ENCODE measurements at places on chromosomes 11 and 22.

DNA sequence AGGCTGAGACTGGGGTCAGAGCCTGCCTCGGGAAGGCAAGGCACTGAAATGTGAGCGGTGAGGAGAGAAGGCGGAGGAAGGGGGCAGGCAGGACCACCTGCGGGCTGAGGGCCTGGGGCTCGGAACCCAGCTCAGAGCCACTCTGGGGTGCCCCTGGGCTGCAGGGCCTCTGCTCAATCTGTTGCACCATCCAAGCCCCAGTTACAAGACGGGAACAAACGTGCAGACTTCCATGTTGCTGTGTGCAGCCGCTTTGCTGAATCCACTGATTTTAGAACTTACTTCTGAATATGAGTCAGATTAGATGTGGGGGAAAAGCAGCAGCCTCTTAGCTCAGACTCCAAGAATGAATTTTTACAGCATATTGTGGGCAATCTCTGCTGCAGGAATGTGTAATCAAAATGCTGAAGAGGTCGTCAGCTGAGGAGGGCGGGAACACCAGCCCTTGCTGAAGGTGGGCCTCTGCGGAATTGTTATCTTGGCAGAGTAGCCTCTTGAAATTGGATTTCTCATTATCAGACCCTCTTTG lies 21.6 kb downstream of the PARVG start:
- DNase-seq = peak; percentile 81

- no peak for DNase-seq
These were observed 9.6 kb downstream of the FAM181B start for GRCh38 chr11:82724026-82724425.

DNA sequence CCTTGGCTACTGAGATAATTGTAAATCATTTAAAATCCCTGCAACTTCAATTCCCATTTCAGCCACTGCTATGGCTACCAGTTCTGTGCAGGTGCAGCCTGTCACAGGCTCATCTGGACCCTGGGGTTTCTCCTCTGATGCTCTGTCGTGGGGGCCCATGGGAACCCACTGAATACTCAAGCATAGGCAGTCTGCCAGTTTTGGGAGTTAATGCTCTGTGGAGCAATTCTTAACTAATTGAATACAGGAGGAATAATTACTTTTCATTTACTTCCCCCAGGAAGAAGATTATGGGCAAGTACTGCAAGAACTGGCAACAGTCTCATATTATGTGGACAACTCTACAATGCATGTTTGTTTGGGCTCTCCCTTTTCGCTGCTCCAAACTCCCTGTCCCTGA lies 25.9 kb downstream of the OR51E2 start:
- DNase-seq = no peak

DNA sequence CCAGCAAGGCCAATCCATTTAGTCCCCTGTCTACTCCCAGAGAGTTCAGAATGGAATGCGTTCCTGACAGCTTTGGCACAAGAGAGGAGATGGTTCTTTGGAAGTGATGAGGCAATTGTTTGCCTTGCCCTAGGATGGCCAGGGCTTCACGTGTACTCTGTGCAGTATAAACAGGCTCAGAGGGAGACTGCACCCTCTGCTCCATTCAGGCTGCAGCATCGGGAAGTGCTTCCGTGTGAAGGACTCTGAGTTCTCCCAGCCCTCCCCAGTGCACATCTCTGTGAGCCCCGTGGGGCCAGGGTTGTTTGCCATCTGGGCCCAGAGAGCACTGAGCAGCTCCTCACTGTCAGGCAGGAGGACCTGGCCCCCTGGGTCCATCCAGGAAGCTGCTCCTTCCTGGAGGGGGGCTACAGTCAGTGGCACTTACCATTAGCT lies 215.3 kb upstream of the TBCEL start:
- DNase-seq = no peak

Measured in choroid plexus epithelial cell (primary cell).